ENCODE measurements at places on chromosomes 7 and 10.

GRCh38 chr10:74913377-74913979, 87.1 kb downstream of the KAT6B start:
- DNase-seq: no peak

- no peak for DNase-seq
These were observed 141.3 kb downstream of the GNAT3 start for GRCh38 chr7:80370587-80370986.

DNA sequence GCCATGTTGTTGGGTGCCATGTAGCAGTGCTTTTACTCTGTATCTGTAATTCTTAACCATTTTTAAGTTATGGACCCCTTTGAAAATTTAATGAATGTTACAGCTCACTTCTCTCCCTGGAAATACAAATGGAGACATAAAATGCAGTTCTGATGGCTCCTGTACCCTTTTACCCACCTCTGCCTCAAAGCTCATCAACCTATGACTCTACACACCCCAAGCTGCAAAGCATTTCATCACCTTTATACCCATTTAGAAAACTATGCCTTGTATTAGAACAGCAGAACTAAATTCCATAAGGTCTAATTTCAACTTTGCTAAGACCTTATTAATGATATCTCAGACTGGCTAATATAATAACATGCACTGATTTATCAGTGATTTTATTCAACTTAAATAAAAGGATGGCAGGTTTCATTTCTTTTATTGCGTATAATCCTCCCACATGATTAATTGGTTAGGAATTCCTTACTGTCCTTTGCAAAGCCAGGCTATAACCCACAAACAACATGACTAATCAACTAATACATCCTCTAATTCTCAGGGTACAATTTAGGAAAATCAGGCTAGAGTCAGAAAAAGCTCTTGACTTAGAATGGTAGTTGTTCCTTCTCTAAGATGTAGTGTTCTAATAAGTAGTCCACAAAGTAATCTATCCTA, 68.1 kb downstream of the CPEB3 start:
- no peak for DNase-seq

- DNase-seq: no peak
These were observed 4.6 kb downstream of the HOXA4 start for GRCh38 chr7:27125986-27126394.

DNA sequence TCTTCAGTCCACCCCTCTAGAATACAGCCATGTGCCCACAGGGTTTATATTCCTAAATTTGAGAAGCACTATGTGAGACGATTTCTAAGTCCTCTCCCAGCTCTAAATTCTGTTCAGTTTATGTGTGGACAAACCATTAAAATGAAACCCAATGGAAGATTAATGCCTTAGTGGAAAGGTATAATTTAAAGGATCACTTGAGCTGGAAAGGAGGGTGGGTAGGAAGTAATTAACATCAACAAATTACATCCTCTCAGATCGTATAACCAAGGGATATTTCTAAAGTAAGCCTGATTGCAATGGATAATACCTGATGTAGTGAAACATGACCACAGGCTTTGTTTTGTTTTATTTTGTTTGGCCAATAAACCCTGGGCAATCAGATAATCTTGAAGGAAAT, 511.0 kb upstream of the COBL start:
- no peak for DNase-seq

DNA sequence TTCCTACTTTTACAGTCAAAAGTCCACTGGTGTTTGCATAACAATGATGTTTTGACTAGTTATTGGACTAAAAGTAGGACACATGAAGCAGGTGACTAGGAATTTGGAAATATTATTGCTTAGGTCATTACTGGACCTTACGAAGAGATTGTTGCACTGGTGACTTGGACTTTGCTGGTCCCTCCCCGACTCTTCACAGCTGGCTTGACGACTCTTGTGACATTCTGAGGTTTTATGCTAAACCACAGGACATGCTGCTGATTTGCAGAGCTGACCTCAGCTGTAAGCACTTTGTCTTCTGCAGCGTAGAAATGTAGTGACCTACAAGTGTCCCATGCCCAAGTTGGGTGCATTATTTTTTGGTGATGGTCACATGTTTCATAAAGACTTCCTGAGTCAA, 21.9 kb downstream of the PCBD1 start:
- DNase-seq: no peak

DNA sequence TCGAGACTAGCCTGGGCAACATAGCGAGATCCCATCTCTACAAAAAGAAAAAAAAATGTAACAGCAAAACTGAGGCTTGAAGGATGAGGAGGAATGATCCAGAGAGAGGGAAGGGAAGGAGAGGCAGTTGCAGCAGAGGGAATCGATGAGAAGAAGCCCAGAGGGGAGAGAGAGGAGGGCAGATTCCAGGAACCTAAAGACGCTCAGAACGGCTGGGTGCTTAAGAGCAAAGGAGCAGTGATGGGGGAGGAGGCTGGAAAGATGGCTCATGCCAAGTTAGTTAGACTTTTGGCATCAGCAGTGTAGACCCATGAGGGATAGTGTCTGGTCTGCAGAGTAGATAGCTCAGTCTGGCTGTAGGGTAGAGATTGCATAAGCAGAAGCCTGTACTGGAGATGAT, 10.3 kb upstream of the MUC17 start:
- no peak for DNase-seq

GRCh38 chr10:124356701-124357560, 61.8 kb downstream of the OAT start:
- DNase-seq: no peak

GRCh38 chr7:155758348-155758747, 53.9 kb downstream of the SHH start:
- DNase-seq: no peak

DNA sequence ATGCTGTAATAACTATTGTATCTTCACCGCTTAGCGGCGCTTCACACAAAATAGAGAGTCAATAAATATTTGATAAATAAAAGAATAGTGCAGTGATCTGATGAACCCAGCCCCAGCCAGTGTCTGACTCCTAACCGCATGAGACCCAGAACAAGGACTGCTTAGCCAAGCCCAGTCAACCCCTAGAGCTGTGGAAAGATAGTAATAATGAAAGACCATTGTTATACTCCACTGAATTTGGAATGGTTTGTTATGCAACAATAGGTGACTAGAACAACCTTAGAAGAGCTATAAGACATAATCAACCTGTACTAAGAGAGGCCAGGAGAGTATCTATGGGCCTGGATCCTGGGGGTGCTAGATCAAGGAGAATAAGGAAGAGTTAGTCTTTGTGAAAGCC, 230.5 kb upstream of the INHBA start:
- DNase-seq: no peak

GRCh38 chr10:74932648-74933047, 106.2 kb downstream of the KAT6B start:
- DNase-seq: no peak

- no peak for DNase-seq
These were observed 1.8 kb upstream of the CSGALNACT2 start for GRCh38 chr10:43136432-43136831.

- DNase-seq: no peak
These were observed 27.2 kb downstream of the DNAJC1 start for GRCh38 chr10:21976280-21976679.

GRCh38 chr7:111014079-111014478, 76.8 kb upstream of the LRRN3 start:
- DNase-seq: peak; percentile 35

- no peak for DNase-seq
These were observed 94.5 kb downstream of the KMT2C start for GRCh38 chr7:152341039-152341913.

- DNase-seq: peak; percentile 71
These were observed 671 bp upstream of the ATAD1 start for GRCh38 chr10:87818505-87819288.

- DNase-seq: no peak
These were observed 202.8 kb downstream of the BAMBI start for GRCh38 chr10:28879875-28880682.

DNA sequence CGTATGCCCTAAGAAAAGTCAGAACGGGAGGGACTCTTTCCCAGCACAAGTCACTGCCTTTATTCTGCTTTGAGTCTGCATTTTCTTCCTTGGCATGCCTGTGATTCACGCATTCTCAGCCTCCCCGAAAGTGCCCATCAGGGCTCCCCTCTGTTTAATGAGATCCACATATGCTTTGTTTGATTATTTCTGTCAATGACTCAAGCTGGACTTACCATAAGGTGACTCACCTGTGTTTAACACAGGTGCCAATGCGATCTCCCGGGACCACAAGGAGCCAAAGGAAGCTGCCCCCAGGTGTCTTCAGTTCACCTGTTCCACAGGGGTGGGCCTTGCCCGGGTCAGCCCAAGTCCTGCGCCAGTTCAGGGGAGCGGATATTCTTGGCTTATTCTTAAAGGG, 386.0 kb upstream of the SHH start:
- no peak for DNase-seq

GRCh38 chr10:93288679-93289634, 193.2 kb downstream of the MYOF start:
- peak; percentile 64 for DNase-seq

GRCh38 chr7:57071-57470, 135.3 kb upstream of the FAM20C start:
- no peak for DNase-seq

DNA sequence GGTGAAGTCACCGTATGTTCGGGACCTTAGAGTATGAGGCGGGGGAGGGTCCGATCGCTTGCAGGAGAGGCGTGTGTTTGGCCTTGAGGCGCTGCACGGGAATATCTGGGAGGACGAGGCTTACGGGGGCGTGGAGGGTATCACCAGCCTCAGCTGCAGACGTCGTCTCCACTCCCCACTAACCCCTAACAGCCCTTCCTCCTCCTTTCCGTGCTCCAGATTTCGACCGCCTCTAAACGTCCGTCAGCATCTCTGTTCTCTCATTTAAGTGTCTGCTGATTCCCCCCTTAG, 23.5 kb upstream of the ZNF12 start:
- no peak for DNase-seq

GRCh38 chr7:915291-916218, 38.9 kb downstream of the ADAP1 start:
- DNase-seq: no peak

DNA sequence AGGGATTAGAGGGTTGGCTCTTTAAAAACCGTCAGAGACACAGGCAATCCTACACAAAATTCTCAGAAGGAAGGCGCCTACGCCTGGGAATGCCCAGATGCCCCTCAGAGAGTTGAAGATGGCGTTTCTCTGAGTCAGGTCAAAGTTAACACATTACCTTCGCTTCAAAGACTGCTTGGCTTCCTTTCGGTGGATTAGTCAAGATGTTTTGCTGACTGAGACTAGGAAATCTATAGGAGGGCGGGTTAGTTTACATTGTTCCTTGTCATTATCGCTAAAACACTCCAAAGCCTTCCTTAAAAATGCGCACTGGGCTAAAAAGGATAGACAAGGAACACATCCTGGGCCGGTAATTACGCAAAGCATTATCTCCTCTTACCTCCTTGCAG, 995 bp upstream of the CFTR start:
- no peak for DNase-seq

DNA sequence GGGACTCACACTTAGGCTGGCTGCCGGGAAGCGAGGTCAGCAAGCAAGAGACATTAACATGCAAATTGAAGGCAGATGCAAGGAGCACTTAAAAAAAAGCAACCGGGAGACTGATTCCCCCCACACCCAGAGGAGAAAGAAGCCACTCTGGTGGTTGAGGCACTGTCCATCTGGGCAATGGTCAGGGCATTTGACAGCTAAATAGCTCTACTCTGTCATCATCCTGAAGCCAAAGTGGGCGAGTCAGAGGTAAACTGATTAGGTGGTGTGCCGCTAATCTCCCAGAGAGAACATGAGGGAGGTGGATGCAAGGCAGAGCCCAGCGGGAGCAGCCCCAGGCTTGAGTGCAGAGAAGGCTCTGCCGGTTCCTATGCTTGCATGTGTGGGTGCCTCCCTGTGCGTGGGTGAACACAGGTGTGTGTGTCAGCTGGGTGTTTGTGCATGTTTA, 100.6 kb downstream of the PLXNA4 start:
- DNase-seq: no peak

GRCh38 chr10:89431977-89432376, 17.6 kb downstream of the IFIT5 start:
- DNase-seq: no peak

- no peak for DNase-seq
These were observed 210.1 kb downstream of the AUTS2 start for GRCh38 chr7:69808391-69808790.

- DNase-seq: no peak
These were observed 86.1 kb upstream of the RNF32 start for GRCh38 chr7:156554488-156554887.
